NCI-H524 (cell line): ENCODE measurements at places on chromosomes 13 and 19.

DNA sequence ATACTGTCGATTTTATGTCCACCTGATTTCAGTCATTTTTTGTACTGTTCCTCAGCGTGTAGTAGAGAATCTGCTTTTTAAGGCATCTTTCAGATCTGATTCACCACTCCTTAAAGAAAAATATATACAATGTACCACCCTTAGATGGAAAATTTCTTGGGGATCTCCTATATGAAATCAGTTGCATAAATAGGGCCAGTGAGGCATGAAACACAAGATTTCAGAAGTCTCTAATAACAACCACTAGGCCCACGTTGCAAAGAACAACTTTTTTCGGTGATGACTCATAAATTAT lies 1.4 kb downstream of the USP12 start:
- DNase-seq: no peak

GRCh38 chr19:2461751-2462634 lies 5.2 kb upstream of the LMNB2 start:
- peak; percentile 64 for DNase-seq

GRCh38 chr19:40974633-40975037 lies 16.4 kb upstream of the CYP2B6 start:
- DNase-seq: peak; percentile 61

DNA sequence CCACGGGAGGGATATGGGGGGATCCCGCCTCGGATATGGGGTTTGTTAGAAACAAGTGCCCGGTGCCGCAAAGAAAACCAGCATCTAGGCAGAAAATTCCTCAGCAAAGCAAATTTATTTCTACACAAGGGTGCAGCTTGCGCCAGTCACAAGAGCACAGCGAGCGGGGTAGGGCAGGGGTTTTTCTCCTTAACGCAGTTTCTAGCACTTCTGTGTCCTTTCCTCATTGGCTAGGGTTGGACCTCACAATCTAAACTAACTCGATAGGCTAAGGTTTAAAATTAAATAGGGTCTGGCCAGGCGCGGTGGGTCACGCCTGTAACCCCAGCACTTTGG lies 595 bp downstream of the ZNF440 start:
- DNase-seq: no peak

- DNase-seq: no peak
Measured at GRCh38 chr19:28582796-28583195, 630.2 kb downstream of the UQCRFS1 start.

- no peak for DNase-seq
Measured at GRCh38 chr19:49243129-49243528, 81.9 kb downstream of the SLC6A16 start.

GRCh38 chr13:32266130-32266529 lies 49.0 kb downstream of the ZAR1L start:
- no peak for DNase-seq
